Frontal cortex (tissue), 4 donors: ENCODE measurements at places on chromosomes 2 and 18.

DNA sequence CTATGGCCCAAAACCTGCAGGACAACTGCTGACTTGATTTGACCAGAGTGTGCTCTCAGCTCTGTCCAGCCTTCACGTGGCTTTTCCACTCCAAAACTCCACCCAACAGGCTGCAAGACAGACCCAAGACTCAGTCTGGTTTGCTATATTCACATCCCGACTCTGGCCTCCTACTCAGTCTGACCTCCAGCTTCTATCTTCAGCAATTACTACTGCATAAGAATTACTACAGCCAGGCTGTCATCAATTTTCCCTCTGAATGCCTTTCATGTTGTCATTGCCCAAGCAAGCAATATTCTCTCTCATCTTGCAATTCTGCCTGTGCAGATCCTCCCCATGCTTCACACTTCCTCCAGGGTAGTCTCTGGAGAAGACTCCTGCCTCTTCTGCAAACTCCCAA is 53.6 kb upstream of the GYPC start:
- no peak for DNase-seq

- no peak for DNase-seq
These were observed 81.8 kb upstream of the RBMS1 start for GRCh38 chr2:160575368-160575767.

DNA sequence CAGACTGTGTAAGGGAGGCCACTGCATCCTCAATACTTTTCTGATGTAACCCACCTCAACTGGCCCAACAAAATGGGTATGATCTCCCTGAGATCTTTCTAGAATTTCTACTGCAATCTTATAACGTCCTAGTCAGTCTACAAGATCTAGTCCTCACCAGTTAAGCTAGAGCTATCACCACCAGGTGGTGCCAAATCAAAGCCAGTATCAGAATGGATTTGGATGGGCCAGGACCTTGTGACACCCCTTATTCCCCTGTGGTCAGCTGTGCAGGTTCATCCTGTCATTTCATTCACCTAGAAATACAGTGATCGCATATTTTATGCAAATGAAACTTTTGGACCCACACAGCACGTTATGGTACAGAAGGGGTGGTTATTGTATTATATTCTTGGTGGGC is 90.3 kb downstream of the OLA1 start:
- peak; percentile 16 for DNase-seq

- no peak for DNase-seq
These were observed 190.4 kb upstream of the ID2 start for GRCh38 chr2:8491296-8492027.

DNA sequence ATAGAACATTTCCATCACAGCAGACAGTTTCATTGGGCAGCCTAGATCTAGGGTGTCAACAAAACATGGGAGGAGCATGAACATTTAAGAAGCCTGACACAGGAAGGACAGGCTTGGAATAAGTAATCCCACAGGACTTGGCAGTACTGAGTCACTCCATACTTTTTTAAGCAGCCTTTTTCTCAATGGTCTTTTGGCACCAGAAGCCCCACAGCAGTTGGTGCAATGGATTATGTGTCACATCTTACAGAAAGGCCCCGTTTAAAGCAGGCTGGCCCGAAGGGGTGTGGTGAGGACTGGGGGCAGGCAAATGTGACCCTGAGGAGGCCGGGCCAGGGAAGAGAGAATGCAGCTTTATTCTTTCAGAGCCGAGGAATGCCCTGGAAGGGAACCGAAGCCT is 26.6 kb downstream of the SPTBN1 start:
- DNase-seq: peak; percentile 40
